ENCODE measurements at places on chromosomes 5 and 9.

DNA sequence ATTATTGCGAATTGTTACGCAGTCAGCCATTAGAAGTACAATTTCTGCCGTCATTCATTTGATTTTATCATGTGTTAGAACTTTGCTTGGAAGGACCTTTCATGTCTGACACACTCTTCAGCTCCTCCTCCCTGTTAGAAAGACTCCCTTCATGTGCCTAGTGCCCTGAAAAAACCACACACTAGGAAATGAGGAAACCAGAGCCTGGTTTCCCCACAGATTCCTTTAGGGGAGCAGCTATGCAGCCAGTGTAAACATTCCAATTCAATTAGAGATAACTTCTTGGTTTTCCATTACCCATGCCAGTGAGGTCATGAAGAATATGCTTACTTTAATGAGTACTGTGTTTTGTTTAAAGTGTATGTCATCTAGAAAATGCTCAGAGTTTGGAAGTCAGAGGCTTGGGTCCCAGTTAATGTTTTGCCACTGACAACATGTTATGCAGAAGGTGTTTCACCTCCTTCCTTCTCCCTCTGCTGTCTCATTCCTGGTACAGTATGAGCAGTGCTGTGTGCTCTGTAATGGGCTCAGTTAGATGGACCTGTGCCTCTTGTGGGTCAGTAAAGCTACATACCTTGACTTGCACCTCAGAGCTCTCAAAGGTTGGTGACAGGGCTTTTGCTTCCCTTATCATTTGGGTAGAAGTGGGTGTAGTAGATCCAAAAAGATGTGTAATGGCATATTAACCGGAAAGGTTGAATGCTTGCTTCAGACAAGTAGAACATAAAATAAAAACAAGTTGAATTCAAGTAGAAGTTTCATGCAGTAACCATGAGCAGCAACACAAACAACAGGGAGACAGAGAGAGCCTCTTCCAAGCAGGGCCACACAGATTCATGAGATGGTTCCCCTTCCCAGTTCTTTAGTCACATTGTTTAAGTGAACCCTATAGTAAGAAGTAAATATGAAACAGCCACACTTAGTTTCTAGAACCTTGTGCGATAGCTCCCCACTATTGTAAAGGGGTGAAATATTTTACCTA, 52.6 kb upstream of the TNFAIP8 start:
- DNase-seq, result peak; percentile 31

DNA sequence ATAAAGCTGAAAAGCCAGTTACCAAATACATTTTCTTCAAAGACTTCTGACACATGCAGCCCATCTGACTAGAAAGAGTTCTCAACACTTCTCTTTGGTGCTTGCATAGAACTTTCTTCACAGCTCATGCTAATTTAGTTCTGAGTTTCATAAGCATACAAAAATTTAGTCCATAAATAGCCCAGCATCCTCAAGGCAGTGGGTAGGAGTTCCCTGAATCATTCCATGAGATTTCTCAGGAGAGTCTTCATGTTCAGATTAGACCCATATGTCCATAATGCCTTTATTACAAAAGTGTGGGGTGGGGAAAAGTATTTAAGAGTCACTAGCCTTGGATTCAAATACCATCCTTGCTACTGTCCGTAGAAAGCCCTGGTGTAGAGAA, 290.2 kb upstream of the RGMB start:
- DNase-seq, result no peak

DNA sequence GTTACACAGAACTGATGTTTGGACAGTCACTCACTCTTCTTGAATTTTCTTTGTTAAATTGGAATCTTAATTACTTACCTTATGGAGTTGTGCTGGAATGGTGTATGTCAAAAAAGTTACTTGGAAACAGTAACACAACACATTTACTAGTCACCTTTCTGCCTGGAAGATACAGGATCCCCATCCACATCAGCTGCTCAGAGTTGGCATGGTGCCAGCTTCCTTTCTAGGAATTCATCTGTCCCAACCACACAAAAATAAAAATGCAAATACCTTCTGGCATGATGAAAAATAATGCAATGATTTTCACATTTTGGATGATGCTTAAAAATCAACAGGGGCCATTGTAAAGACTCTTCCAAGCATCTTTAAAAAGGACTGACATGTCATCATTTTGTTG, 341.5 kb downstream of the TMEM38B start:
- DNase-seq, result no peak

DNA sequence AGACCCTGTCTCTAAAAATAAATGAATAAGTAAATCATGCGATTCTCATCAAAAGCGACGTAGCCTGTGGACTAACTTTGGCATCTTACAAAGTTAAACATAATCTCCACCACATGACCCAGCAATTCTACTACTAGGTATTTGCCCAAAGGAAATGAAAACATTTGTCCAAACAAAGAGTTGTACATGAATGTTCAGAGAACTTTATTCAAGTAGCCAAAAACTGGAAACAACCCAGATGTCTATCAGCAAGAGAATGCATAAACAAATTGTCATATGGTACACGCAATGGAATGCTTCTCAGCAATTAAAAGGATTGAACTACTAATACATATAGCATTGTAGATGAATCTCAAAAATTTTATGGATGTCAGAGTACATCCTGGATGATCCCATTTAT, 82.6 kb downstream of the ADRB2 start:
- DNase-seq, result no peak

All from right hindlimb (tissue), 1 donor.